B cell (primary cell): ENCODE measurements at places on chromosomes 1 and 21.

- peak; percentile 53 for DNase-seq
Observed at GRCh38 chr1:17119773-17120480, 676 bp upstream of the PADI2 start.

- no peak for DNase-seq
Observed at GRCh38 chr1:78029793-78030192, 16.0 kb upstream of the GIPC2 start.

GRCh38 chr1:228754646-228755268, 19.5 kb downstream of the RHOU start:
- no peak for DNase-seq

GRCh38 chr1:37931102-37931360, 15.8 kb downstream of the INPP5B start:
- no peak for DNase-seq

DNA sequence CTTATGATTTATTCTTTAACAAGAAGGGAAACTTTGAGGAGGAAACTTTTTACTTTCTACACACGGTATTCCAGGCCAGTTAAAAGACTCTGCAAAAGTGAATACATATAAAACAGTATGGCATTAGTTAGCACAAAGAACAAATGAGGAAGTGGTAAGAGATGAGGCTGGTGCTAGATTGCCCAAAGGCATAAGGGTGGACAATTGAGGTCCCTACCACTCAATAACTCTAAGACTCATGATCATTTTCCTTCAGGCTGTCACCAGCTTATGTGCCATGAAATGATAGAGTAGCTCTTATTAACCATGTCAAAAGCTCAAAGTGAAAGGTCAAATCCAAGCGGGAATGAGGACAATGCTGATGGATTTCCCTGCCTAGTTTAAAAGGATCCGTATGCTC, 124.5 kb downstream of the TBX15 start:
- no peak for DNase-seq

- DNase-seq, result no peak
Observed at GRCh38 chr1:246454655-246455054, 52.4 kb downstream of the SMYD3 start.

- DNase-seq, result no peak
Observed at GRCh38 chr1:234559152-234559901, 50.7 kb downstream of the IRF2BP2 start.

DNA sequence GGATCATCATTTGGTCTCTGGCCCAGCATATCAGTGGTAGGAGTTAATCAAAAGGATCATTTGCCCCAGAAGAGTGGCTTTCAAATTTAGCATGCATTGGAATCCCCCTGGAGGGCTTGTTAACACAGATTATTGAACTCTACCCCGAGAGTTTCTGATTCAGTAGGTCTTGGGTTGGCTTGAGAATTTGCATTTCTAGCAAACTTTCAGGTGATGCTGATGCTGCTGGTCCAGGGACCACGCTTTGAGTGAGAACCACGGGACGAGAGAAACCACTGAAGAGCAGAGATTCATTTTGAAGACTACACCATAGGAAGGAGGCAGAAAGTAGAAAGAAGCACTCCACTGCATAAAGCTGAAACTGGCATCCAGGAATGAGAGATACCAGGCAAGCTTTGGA, 81.3 kb upstream of the DUSP10 start:
- DNase-seq, result peak; percentile 30
